ENCODE measurements at places on chromosomes 1 and 21. TPM values are rescaled to one million over a fixed set of nuclear protein-coding genes. Genes with fewer than 3 reads are reported as not detected.

OR2T1 gene
- 1.5 TPM for total RNA-seq

WNT9A gene
- 0.82 TPM for total RNA-seq

ALG14 gene
- 4.6 TPM for total RNA-seq

UBE2U gene
- total RNA-seq, result not detected

CYP4X1 gene
- total RNA-seq, result 15.5 TPM

HNRNPCL1 gene
- total RNA-seq, result not detected

IL19 gene
- 0.45 TPM for total RNA-seq

IFFO2 gene
- 3.4 TPM for total RNA-seq

NEGR1 gene
- total RNA-seq, result 37.8 TPM

GRCh38 chr1:159880430-159880829 is 18.0 kb upstream of the VSIG8 start:
- peak; percentile 8 for ATAC-seq

GRCh38 chr1:24749252-24749651 is 4.0 kb downstream of the CLIC4 start:
- ATAC-seq, result no peak

DNA sequence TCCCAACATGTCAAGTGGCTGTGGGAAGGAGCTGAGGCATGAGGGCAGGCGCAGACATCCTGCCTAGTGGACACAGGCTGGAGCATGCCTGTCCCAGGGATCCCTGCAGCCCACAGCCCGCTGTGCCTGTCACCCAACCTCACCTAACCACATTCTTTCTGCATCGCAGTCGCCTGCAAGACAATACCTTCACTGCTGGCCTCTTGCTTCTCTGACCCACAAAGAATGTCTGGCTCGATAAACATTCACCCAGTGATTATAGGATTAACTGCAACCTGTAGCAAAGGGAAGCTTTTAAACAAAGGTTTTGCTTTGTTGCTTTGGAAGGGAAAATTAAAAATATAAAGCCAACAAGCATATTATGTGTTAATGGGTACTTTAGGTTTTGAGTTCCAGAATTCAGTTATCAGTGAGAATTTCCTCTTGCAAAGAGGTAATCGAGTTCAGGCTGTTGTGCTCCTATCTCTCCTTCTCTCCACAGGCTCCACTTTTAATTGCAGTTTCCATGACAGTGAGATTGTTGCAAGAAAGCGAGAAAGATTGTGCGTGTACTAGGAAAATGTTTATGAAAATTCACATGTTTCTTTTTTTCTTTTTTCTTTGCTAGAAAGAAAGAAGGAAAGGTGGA is 40.0 kb upstream of the ZNF648 start:
- no peak for ATAC-seq

DNA sequence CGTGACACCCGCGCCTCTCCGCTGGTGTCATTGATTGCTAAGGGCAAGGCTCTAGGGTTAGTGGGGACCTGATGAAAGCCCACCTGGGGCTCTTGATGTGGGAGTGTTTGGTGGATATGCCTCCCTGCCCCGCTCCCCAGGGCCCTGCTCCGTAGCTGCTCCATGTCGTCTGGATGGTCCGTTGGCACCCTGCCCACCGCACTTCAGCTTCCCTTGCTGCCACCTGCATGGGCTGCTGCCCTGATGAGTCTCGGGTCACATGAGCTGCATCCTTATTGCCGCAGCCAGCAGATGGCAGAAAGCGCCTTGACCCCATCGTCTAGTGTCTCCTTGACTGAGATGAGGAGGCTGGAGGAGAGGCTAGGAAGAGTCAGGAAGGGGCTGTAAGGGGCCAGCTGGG is 439.4 kb downstream of the CAMTA1 start:
- no peak for ATAC-seq

DNA sequence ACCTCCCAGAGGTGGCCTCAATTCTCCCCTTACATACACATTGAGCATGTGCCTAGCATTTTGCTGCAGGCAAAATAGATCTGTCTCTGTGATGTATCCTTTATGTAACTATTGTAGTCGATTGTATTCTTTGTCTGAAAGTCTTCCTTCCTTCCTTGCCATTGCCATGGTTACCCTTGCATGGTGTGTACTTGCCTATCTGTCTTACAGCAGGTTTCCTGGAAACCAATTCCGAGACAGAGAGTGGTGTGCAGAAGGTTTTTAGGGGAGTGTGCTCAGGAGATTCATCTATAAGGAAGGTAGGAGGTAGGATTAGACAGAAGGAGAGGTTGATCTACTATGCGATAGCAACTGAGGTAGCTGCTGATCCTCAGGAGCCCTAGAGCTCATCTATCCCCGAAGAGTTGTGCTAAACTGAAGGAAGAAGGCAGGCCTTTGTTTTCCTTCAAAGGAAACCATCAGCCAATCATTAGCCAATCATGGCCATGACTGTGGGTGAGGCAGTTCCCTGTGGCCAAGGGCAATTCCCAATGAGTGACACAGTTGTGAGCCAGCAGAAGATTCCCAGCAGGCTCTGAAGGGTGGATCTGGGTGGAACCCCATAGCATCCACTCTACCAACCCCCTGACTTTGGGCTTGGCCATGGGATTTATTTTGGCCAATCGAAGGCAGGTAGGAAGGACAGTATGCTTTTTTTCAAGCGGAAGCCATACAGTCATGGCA is 15.0 kb downstream of the CITED4 start:
- peak; percentile 81 for ATAC-seq

DNA sequence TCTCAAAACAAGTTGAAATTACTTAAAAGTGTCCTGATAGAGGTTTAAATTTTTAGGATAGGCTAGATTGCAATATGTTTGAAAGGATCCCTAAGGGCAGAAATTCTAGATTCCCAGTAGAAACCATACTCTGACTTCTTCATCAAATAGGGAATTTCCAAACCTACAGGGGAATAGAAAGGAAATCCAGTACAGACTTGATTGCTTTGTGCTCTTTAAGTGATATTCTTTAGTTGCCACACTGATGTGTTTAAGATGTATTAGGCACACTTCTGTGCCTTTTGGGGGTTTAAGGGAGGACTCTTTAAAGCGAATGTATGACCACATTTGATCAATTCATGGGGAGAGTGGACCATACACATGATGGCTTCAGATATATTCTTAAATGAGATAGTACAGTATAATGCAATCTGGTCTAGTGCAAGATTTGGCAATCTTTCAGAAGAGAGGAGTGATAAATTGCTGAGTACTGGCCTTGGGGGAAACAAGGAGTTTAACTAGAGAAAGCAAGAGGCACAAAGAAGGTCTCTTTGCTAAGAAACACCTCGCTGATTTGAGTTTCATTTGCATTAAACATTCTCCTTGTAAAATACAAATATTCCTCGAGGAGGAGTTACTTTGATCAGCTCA is 268.8 kb upstream of the NR5A2 start:
- ATAC-seq, result no peak

DNA sequence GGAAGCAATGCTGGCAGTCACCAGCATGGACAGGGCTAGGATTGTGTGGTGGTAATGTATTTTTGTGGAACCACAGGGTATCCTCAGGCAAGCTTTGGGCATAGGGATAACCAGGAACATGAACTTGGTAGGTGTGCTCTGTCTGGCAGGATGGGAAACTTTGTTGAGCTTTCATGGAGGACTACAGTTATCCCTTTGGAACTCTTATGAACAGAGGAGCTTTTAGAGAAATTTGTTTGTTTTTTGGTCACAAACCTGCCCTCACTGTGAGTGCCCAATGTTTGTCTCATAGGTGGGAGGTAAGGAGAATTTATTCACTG is 54.4 kb downstream of the MACF1 start:
- no peak for ATAC-seq

- no peak for ATAC-seq
Measured at GRCh38 chr21:35039595-35040289, 9.4 kb downstream of the RUNX1 start.

- ATAC-seq, result peak; percentile 86
Measured at GRCh38 chr1:152141971-152142584, 16.9 kb downstream of the RPTN start.

DNA sequence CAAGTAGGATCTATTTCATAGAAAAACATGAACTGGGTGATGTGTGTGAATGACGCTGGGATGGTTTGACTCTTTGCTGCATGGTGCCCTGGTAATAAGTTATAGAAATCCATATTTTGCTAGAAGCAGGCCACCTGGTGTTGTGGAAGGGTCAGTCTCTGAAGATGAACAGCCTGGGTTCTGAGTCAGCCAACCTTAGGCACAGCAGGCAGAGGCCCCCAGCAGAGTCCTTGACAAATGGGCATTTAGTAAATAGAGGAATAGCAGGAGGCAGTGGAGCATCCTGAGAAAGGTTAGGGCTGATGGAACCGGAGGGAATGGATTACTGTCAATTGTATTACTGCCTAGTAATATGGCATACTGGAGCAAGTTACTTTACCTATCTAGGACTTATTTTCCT is 20.9 kb downstream of the FGGY start:
- no peak for ATAC-seq

GRCh38 chr1:84847253-84848250 is 45.5 kb downstream of the LPAR3 start:
- peak; percentile 93 for ATAC-seq

- ATAC-seq, result no peak
Measured at GRCh38 chr1:224519874-224520273, 85.3 kb upstream of the WDR26 start.

GRCh38 chr1:32536764-32537163 is 2.5 kb upstream of the ZBTB8A start:
- no peak for ATAC-seq

DNA sequence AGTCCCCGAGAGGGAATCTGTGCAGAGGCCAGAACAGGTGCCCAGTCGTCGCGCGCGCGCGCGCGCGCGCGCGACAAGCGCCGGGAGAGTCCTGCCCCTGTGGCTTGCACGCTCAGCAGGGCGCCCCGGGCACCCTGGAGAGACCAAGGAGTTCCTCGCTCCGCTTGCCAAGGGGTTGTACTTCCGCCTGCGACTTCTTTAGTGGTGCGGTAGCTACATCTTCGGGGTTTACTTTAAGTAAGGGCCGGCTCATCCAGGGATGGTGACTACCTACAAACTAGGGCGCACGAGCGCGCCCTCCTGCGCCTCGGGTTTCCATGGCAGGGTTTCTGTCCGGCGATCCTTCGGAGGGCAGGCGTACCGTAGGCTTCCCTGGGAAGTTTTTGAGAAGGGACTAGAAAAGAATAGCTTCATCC is 1.4 kb downstream of the LHX4 start:
- ATAC-seq, result no peak

DNA sequence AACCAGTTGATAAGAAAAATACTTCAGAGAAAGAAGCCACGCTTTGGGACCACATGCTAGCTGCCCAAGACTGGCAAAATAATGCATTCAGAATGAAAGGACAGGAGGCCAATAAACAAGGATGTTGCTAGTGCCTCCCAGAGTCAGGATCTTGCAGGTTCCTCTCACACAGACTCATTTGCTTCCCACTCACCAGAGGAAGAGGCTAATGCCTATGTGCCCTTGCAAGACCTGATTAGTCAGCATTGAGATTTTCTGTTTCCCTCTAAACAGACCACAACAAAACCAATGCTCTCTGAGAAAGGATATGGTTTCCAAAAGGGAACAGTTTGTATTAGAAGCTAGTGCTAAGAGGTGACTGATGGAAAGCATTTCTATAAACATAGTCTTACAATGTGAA is 85.7 kb downstream of the NRDC start:
- ATAC-seq, result no peak

GRCh38 chr1:61287734-61288133 is 205.4 kb downstream of the NFIA start:
- no peak for ATAC-seq

GRCh38 chr1:51535006-51535592 is 16.0 kb upstream of the EPS15 start:
- ATAC-seq, result no peak

DNA sequence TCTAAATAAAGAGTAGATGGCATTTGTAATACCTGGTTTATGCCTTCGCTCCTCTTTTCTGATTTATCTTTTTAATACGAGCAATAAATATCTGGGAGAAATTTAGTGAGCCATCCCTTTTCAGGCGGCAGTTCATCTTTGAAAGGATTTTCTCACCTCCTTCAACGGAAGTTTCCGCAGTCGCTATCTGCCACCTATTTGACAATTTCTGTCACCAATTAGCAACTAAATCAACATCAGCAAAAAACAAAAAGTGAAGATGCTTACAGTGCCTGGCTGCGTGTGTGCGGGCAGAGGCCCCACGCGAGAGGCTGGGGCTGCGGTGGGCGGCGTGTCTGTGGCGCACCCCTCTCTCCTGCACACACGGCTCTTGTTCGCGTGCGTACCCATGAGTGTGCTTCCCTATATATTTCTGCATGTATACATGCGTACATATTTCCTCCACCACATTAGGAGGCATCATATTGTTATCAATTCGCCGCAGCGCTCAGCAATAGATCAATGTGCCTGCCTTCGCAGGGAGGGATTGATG is 117.3 kb upstream of the BARHL2 start:
- ATAC-seq, result no peak

GRCh38 chr1:201883786-201884185 is 4.9 kb upstream of the SHISA4 start:
- no peak for ATAC-seq

DNA sequence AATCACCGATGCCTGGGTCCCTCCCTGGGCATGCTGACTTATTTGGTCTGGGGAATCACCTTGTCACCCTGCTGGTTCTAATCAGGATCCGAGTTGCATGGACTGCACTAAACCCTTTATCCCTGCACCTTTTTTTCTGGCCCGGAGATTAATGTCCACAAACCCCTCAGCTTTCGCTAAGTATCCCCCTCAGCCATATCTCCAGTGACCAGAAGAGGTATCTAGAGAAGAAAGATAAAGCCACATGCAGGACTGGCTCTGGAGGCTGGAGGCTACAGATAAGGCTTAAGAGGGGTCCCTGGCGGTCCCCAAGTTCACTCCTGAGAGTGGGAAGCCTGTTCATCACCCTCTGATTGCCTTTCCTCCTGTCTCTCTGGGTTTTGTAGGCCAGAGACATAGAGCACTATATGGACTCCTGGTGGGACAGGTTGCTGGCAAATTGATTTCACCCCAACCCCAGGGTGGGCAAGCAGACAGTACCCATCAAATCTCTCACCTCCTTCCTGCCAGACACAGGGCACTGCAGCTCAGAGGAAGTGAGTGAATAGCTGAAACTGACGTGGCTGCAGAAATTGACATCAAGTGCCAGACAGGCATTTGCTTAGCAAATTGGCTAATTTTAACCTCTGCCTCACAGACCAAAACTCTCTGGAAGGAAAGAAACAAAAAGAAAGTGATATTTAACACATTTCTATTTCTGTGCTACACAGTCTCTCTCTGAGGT is 38.8 kb downstream of the HMGB4 start:
- peak; percentile 62 for ATAC-seq
